NCI-H146 (cell line): ENCODE measurements at places on chromosomes 7 and 10.

GRCh38 chr7:47588704-47589225 is 6.9 kb upstream of the TNS3 start:
- no peak for DNase-seq

DNA sequence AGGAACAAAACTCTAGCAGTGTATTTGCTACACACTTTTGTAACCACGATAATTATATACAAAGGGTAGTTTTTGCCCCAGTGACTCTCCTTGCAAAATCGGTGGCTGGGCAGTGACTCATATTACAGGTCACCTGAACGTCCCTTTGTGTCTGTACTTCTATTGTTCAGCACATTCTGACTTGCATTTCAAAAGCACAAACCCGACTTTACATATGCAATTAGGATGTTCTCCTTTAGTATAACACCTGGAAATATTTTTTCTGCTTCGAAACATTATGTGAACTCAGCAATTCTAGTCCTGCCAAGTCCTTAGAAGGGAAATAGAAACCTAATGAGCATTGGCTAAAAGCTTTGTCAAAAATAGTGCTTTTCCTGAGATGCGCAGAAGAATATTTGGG is 6.0 kb downstream of the PRR15 start:
- peak; percentile 73 for DNase-seq

DNA sequence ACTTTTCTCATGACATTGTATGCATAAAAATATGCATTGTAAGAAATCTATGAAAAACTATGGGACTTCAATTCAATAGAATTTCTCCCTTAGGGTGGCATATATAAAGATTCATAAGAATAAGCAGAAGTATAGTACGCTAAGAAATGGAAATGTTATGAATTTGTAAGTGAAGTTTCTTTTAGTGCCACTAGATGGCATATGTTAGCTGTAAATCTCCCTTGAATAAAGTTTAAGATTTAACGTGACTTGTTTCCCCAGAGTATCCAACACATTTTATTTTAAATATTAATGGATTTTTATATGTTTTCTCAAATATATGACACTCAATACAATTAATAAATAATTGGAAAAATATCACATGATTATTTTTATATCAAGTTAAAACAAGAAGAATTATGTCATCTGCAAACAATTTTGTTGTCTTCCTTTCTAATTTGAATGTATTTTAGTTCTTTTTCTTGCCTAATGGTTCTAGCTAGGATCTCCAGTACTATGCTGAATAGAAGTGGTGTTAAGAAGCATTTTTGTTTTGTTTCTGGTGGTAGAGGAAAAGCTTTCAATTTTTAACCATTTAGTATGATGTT is 287.2 kb downstream of the HGF start:
- peak; percentile 3 for DNase-seq

GRCh38 chr10:90621577-90621976 is 236.3 kb downstream of the HTR7 start:
- DNase-seq: no peak

- no peak for DNase-seq
Observed at GRCh38 chr10:102322914-102323313, 72.6 kb upstream of the NFKB2 start.

DNA sequence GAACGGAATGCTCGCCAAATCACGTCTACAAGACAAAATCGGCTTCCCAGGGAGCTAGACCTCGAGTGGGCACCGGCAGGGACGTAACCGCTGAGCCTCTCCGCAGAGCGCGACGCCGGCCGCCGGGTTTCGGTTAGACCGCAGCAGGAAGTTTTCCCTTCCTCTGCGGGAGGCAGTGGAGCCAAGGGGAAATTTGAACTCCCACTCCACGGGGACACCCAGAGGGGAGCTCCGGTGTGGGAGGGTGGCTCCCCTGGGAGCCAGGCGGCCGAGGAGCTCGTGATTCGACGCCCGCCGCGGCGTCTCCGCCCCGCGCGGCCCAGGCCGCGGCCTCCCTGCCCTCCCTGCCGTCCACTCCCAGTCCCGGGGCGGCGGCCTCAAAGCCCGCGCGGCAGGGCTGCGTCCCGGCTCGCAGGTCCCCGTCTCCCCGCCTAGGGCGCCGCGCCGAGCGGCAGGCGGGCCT is 426 bp downstream of the SYPL1 start:
- peak; percentile 86 for DNase-seq

DNA sequence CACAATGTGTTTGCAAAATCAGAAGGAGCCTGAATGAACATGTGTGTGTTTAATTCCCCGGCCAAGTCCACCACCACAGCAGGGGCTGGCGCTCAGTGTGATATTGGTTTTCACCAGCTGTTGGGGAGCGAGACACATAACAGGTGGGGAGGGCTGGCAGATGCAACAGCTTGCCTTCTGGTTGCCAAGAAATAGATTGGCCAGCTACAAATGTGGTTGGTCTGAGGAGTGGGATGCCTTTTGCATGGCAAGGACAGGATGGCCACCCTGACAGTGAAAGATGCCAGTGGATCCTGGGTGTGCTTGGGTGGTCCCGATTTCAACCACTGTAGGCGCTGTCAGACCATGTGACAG is 292.5 kb upstream of the FZD8 start:
- DNase-seq: peak; percentile 83

- peak; percentile 88 for DNase-seq
Observed at GRCh38 chr7:10181996-10182395, 791.7 kb upstream of the PHF14 start.

GRCh38 chr7:137687556-137688265 is 159.1 kb downstream of the DGKI start:
- no peak for DNase-seq

DNA sequence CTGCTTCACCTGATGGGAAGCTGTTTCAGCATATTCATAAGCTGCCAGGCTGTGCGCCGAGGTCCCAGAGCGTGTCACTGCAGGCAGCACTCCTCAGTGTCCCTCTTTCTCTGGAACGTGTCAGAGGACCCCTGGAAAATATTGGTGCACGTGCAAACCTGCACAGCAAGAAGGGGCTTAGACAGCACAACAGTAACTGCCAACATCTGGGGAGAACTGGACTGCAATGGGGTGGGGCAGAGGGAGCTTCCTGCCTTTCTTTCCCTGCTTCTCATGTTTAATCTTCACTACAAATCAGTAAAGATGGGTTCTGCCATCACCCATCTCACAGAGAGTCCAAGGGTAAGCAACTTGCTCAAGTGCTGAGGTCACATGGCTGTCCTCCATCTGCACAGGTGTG is 86.5 kb upstream of the GPR26 start:
- DNase-seq: no peak

GRCh38 chr7:7895004-7895650 is 73.5 kb upstream of the GLCCI1 start:
- DNase-seq: peak; percentile 26

DNA sequence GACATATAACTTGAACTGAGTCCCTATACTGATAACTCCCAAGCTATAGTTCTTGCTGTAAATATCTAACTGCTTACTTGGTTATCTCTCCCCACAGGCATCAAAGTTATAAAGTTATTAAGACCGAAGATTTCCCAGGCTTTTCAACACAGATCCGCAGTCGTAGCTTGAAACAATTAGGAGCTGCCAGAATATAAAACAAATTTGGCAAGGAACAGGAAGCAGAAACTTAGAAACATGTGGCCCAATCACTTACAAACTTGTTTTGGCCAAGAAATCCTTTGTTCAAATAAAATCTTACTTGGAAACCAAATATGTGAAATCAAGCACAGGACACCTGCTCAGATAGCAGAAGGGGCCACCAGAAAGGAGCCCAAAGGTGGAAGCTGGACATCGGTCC is 9.0 kb downstream of the SLC16A12 start:
- no peak for DNase-seq

DNA sequence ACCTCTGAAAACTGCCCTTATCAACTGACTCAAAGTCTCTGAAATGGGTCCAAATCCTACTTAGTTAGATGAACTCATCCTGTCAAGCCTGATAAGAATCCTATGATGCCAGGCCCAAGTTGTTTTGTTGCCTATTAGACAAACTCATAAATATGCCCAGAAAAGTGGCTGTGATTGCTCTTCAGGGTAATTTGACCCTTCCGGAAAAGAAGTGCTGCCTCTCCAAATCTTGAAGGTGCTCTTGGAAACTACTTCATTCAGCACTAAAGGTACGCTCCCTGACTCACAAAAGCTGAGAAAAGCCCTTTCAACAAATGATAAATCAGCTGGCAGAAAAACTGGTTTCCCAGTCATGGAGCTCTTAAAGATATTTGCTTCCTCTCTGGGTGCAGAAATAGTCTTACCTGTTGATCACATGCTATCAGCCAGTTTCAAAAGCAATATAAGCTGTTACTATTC is 6.7 kb downstream of the IFIT5 start:
- no peak for DNase-seq

DNA sequence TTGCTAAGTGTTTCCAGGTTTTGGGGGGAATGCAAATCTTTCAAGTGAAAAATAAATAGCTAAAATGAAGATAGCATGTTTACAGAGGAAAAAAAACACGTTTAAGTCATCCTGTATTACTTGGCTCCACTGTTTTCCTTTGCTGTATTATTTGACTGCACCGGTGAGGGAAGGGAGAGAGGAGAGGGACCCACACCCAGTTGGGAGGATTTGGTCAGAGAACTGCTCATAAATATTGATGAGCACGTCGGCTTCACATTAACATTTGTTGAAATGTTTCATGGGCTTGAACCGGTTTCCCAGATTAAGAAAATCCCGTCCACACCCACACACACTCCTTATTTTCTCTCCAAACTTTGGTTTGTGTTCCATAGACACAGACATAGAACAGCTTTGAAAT is 493.8 kb upstream of the MGMT start:
- no peak for DNase-seq

GRCh38 chr10:127090138-127090537 is 106.3 kb downstream of the INSYN2A start:
- peak; percentile 88 for DNase-seq

DNA sequence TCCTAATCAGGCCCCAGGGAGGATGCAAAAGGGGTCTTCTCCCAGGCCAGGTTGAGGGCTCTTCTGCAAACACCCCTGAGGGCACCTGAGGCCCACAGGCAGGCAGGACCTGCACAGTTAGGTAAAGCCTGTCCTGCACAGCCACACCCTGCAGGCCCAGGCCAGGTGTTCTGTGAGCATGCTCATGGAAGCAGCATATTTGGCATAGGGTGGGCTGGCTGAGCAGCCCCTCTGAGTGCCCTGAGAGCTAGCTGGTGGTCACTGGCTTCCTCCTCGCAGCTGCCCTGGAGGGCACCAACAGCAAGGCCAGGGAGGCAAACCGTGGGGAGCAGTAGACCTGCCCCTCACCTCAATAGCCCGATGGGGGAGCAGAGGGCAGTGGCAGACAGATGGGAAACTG is 3.7 kb upstream of the RET start:
- DNase-seq: no peak

- no peak for DNase-seq
Observed at GRCh38 chr7:128323040-128323439, 20.7 kb downstream of the RBM28 start.

- DNase-seq: no peak
Observed at GRCh38 chr10:113752553-113752952, 1.1 kb downstream of the PLEKHS1 start.

GRCh38 chr7:74722153-74722552 is 51.7 kb upstream of the NCF1 start:
- no peak for DNase-seq

- DNase-seq: peak; percentile 64
Observed at GRCh38 chr7:68423356-68423755, 1174.9 kb upstream of the AUTS2 start.

DNA sequence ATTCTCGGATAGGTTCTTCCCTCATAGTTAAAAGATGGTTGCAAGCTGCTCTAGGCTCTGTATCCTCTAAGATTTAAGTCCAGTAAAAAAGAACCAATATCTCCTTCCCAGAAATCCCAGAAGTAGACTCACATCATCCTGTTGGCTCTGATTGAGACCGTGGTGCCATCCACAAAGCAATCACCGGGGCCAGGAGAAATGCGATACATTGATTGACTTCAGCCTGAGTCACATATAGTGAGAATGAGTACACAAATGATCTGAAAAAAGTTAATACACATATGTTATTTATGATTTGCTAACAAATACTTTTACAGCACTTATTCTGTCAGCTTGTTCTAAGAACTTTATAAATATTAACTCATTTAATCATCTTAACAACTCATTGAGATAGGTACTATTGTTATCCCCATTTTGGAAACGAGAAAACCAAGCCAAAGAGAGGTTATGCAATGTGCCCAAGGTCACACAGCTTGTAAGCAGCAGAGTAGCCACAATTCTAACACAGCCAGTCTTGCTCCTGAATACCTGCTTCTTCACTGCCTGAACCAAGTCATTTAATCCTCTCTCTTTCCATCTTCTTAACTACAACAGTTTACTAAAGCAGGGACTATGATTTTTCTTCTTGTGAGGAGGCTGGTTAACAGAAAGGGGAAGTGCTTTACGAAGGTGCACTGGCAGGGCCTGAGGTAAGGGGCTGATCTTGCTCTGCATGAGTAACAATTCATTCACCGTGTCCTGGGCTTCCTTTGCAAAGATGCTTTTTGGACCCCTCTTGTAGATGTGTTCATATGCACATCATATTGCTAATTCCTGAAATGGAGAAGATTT is 177.0 kb downstream of the REEP3 start:
- DNase-seq: no peak

DNA sequence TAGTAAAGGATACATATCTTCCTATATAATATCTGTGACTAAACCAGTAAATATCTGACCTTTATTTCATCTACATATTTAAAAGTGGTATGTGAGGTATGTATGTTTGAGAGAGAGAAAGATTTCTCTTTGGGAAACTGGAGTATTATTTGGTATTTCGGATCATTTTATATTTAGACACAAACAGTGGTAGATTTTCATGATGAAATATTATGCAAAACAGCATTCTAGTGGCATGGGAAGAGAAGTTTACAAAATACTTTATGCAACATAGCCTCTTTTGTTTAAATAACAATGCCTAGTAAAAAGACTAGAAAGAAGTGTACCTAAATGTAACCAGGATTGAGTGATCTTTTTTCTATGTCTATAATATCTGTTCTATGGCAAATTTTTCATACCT is 98.6 kb upstream of the TMEM168 start:
- DNase-seq: no peak

GRCh38 chr10:116253716-116254115 is 19.3 kb downstream of the GFRA1 start:
- DNase-seq: no peak

- DNase-seq: no peak
Observed at GRCh38 chr10:117417196-117417595, 42.0 kb upstream of the PDZD8 start.

- DNase-seq: no peak
Observed at GRCh38 chr10:91418416-91418815, 8.3 kb downstream of the HECTD2 start.

DNA sequence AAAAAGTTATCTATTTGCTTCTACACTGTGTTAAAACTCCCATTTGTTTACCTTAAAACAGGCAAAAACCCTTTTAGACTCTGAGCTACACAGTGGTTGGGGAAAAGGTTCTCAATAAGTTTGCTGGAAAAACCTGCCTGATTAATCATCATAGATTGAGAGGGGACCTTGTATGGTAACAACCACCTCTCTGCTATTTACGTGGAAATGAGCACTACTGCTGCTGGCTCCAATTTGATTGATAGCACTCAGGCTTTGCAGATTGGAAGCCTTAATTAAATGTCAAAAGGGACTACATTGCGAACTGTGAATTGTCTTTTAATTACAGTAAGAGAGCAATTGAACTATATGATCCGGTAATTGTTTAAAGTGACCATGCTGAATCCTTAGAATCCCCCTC is 119.0 kb upstream of the IMMP2L start:
- no peak for DNase-seq
